H9 (cell line): ENCODE measurements at places on chromosomes 1 and 21. TPM values are rescaled to one million over a fixed set of nuclear protein-coding genes. Genes with fewer than 3 reads are reported as not detected.

The RNU1-3 gene
- 1,874 and 2,051 TPM in 2 replicates for total RNA-seq

- H3K4me1 ChIP-seq, result no peaks in the 10 kb centered on the region
- no peaks in the 10 kb centered on the region for H3K27me3 ChIP-seq
- H3K4me3 ChIP-seq, result no peak overlapping the region
- peaks cover 7% of the 10 kb centered on the region for H3K36me3 ChIP-seq
Measured at GRCh38 chr1:10489291-10490055, 14.7 kb downstream of the PEX14 start.

GRCh38 chr1:239951511-239952140 lies 140.1 kb upstream of the FMN2 start:
- no peaks in the 10 kb centered on the region for H3K36me3 ChIP-seq
- peak; percentile 52 for DNase-seq
- no peak overlapping the region for H3K27ac ChIP-seq
- no peaks in the 10 kb centered on the region for H3K27me3 ChIP-seq
- no peak overlapping the region for H3K4me3 ChIP-seq

The CHI3L1 gene
- total RNA-seq, result not detected in 2 replicates

- H3K27me3 ChIP-seq, result no peaks in the 10 kb centered on the region
- no peak overlapping the region for H3K4me3 ChIP-seq
- peaks cover 14% of the 10 kb centered on the region for H3K36me3 ChIP-seq
Measured at GRCh38 chr1:211677659-211678058, 2.2 kb upstream of the NEK2 start.

The CD84 gene
- total RNA-seq, result not detected in 2 replicates

DNA sequence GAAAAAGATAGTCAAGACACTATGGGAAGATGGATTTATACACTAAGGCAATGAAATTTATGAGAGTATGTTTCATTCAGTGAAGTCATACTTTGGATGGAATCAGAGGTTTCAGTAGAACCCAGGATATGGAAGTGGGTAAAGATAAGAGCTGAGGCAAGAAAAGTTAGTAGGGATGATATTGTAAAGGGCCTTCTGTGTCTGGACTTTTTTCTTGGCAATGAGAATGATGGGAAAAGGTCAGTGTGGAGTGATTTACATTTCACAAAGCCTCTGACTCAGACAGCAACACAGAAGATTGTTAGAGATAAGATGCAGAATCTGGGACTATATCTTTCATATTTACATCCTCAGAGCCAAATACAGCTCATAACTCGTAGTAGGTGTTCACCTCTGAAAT lies 32.1 kb downstream of the SH3BGR start:
- no peaks in the 10 kb centered on the region for H3K4me1 ChIP-seq
- no peak overlapping the region for H3K27ac ChIP-seq
- no peaks in the 10 kb centered on the region for H3K27me3 ChIP-seq
- H3K4me3 ChIP-seq, result no peak overlapping the region

DNA sequence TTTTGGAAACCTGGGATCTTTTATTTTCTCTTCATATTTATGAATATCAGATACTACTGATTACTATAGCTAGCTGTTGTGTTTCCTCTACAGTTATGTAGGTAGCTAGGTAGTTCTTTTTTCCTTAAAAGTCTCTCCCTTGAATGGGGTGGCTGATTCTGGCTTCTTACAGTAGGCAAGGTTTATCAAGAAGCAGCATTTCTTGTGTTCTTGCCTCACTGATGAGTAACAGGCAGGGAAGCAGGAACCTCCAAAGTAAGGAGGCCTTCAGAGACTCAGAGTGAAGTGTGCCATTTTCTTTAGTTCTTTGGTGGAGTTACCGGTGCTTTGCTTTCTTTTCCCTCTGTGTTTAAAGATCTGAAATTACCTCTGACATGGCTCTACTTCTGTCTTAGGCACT lies 56.0 kb downstream of the ZMYM4 start:
- H3K4me1 ChIP-seq, result no peaks in the 10 kb centered on the region
- DNase-seq, result no peak
- H3K4me3 ChIP-seq, result no peak overlapping the region
- no peak overlapping the region for H3K27ac ChIP-seq
- H3K36me3 ChIP-seq, result peaks cover 10% of the 10 kb centered on the region
